ENCODE measurements at places on chromosomes 1 and 21.

- DNase-seq, result no peak
Observed at GRCh38 chr1:185654199-185654951, 79.8 kb upstream of the HMCN1 start.

GRCh38 chr21:46498335-46499050 is 39.8 kb downstream of the DIP2A start:
- DNase-seq, result no peak

GRCh38 chr1:243500512-243500911 is 244.7 kb downstream of the SDCCAG8 start:
- DNase-seq, result no peak

GRCh38 chr1:199020904-199021303 is 382.1 kb downstream of the PTPRC start:
- no peak for DNase-seq

DNA sequence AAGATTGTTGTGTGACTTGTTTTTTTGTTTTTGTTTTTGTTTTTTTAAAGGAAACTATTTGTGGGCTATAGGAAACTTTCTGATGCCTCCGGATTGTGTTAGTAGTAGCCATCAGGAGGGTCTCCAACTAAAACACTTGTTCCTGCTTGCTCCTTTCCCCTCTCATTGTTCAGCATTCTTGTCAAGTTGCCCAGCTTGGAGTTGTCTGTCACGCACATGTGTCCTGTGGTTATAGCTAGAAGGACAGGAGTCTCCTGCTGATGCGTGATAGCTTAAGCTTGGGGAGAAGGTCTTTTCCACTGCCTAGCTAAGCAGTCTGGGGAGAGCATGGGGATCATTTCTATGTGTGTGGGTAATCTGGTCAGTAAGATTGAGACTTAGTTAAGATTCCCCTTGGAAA is 3.2 kb upstream of the LYPLA2 start:
- no peak for DNase-seq

GRCh38 chr1:100708476-100709062 is 11.0 kb upstream of the VCAM1 start:
- no peak for DNase-seq

- no peak for DNase-seq
Observed at GRCh38 chr1:218348628-218349071, 3.5 kb downstream of the TGFB2 start.

GRCh38 chr1:226738995-226739695 is at the start of gene ITPKB:
ITPKB (minus strand) TSS chr1:226739282; CDS start chr1:226737458, 1,824 bp downstream.
- DNase-seq, result peak; percentile 76

GRCh38 chr1:55215194-55216021 is at the start of gene USP24:
USP24 (minus strand) TSS chr1:55215364; CDS start chr1:55215113, 251 bp downstream.
- DNase-seq, result peak; percentile 85

- no peak for DNase-seq
Observed at GRCh38 chr1:100433563-100433962, 81.3 kb downstream of the CDC14A start.

DNA sequence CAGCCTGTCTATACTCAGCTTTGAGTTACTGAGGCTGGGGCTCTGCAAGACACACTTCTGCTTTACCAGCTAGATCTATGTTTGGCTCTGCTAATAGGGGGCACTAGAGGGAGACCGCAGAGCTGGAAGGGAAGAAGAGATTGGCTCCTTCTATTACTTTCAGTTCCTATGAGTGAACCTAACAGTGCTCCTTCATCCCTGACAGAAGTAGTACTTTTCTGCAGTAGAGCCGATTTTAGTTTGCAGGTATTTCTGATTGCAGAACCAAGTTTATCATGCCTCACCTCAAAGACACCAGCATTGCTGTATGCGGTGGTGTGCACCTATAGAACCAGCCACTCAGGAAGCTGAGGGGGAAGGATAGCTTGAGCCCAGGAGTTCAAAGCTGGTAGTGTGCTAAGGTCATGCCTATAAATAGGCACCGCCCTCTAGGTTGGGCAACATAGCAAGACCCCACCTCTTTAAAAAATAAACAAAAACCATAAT is 5.7 kb upstream of the ZDHHC18 start:
- peak; percentile 64 for DNase-seq

DNA sequence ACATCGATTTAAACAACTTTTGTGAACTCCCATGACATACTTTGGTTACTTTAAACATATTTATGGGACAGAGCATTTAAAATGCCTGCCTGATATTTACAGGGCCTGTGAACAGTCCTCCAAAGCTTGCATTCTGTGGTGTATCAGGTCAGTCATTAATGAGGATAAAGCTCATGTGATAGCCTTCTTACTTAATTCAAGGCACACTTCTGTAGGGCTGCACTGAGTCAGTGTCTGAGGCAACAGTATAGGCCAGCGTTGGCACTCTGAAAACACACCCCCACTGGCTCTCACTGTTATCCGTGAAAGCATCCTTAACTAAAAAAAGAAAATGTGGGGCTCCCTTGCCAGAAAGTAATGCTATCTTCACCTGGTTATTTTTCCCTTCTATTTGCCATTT is 200.0 kb downstream of the NFIA start:
- DNase-seq, result no peak

DNA sequence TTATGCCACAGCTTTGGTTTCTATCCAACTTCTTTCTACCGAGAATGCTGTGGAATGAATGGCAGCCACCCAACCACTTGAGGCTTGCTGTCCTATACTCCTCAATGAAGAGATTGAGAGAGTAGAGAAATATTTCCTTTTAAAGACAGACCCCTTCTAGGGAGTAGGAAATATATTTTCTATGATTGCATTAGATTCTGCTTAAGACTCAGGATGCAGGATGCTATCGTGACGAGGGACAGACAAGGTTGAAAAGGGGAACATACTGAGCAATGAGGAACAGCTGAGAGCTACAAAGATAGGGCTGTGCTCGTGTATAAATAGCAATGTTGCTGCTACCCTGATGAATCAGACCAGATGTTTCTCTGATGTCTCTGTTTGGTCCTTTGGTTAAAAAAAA is 7.1 kb upstream of the RASAL2 start:
- no peak for DNase-seq

- no peak for DNase-seq
Observed at GRCh38 chr1:2324553-2325366, 66.6 kb downstream of the MORN1 start.

DNA sequence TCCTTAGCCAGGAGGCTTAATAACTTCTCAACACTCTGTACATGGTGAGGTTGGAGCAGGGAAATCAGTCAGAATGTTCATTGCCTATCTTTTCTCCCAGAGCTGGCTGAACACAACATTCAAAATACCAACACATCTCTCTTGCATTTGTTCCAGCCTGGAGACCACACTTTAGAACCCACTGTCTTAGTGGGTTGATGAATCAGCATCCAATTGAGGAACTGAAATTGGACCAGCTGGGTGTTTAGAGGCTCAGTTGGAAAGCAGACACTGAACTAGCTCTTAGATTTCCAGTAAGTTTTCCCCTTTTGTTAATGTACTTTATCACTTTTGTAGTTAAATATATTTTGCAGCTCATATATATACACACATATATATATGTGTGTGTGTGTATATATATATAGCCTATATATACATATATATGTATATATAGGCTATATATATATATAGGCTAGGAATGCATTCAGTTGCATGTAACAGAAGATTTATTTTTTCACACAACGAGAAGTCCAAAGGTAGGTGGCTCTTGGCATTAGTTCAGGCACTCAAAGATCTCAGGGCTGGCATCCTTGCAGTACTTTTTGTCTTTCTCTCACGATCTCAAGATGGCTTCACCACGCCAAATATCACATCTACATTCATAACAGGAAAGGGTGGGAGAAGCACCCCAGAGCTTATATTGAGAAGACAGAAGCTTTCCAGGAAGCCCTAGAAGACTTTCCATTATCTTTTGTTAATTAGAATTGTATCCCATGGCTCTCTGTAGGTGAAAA is 35.0 kb upstream of the HUNK start:
- DNase-seq, result no peak

DNA sequence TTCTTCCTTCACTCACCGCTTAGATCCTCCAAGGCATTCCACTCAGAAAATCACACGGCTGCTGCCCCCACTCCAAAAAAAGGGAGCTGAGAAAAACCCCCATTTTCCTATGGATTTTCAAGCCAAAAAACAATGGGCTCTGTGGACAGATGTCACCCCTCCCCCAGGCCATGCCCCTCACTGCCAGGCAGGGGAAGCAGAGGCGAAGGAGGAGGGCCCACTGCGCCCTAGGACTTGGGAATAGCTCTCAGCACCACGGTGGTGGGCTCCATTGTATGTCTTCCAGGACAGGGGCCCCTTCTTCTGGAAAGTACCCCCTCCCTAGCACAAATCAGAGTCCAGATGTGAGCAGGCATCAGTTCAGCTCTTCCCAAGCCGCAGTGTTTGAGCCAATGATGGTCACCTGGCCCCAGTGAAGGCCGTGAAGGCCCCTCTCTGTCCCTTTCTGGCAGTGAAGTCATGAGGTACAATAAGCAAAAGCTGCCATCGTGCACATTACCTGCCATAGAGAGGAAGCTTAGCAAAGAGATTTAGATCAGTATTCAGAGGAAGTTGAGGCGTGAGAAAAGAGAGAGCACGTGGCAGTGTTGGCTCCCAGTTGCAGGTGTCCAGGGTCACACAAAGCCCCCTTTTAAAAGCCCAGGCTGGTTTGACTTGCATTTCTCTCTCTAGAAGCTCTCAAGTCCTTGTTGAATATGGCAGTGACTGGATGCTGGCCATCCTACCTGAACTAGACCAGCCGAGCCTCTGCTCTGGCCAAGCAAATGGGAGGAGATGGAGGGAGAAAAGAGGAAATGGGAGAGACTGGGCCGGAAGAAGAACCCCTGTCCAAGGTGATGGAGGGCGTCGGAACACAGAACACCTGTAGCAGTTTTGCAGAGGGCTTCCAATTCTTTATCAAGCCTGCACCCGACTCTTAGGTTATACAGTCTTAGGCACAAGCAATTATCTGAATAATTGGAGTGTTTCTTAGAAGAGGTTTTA is 149.0 kb downstream of the TOMM20 start:
- no peak for DNase-seq

DNA sequence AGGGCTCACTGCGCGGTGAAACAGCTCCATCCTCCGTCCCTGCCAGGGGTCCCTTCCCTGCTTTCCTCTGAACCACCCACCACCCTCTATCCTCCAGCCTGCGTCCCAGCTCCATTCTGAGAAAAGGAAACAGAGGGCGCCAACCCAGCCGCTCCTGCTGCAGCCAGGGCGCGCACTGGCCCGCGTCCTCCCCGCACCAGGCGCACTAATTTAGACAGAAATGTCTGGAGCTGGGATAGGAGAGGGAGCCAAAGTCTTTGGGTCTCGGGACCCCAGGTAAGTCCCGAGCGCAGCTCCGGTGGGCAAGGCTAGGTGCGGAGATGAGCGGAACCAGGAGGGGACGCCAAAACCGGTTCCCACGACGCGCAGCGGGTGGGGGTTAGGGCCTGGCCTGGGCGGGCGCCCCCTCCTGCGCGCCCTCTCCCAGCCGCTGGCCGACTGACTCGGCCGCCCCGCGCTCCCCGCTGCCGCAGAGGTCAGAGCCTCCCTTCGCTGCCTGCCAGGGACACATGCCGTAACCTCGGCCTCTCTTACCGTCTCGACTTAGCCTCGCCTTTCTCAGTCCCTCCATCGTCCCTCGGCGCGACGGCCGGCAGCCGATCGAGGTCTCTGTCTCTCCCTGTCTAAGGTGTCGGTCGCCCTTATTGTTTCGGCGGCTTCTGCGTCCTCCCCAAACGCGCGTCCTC is 2.0 kb downstream of the CAMK2N1 start:
- DNase-seq, result no peak

DNA sequence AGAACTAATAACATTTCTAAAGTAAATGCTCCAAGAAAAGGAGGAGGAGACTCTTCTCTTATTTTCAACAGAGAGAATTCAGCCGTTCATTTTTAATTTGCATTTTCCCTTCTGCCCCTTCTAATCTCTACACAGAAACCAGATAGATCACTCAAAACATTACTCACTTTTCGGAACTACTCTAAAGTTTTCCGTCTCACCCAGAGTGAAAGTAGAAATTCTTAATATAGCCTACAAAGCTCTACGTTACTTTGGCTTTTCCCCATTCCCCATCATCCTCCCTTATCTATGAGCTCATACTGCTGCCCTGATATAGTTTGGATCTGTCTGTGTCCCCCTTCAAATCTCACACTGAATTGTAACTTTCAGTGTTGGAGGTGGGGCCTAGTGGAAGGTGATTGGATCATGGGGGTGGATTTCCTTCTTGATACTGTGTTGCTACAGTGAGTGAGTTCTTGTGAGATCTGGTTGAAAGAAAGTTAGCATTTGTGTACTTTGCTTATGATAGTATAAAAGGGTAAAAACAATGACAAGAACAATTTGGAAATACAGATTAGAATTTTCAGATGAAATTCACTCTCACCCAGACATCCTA is 188.2 kb downstream of the AMY1C start:
- DNase-seq, result no peak

GRCh38 chr1:210198840-210199239 is 33.8 kb upstream of the SERTAD4 start:
- DNase-seq, result no peak

DNA sequence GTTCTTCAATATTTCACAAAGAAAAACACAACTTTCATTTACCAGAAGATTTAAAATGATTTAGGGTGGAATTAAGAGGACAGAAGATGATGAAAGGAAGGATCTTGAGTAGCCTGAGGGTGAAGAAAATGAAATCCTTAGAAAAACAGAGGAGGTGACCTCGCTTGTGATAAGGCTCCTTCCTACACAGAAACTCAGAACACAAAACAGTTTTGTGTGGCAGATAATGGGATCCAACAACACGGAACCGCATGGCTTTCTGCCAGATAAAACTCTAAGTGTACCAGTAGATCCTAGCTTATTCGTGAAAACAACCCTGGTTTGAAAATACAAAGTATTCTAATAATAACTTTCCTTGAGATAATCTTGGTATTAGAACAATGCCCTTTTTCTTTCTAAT is 74.0 kb upstream of the EXO1 start:
- DNase-seq, result no peak

DNA sequence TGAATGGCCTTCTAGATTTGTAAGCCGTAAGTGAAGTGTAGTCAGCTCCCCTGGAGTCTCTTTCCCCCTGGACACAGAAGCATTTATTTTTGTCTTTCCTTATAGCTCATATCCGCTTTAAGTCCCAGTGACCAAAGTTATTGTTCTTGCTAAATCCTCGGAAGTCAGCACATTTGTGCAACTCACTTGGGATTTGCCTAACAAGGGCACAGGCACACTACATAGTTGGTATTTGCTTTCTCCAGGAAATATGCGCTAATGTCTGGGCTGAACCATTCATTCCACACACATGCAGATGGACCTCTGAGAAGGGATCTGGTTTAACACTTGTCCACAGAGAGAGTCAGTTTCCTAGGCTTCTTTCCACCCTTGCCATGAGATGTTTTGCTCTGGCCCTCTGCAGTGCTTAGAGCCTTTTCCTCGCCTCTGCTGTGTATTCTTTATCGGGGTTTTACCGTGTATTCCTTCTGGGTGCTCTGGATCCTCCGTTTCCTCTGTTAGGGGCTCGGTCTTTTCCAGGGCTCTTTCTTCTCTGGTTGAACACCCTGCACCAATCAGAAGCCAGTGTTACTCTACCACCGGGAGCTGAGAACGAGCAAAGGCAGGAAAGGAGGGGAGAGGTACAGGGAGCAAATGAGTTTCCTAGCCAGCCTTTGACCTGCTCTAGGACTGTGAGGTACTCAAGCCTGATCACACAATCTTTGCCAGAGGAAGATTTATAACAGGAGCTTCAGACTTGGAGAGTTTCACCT is 72.4 kb downstream of the ABCA4 start:
- DNase-seq, result no peak

- DNase-seq, result no peak
Observed at GRCh38 chr21:35677298-35677841, 383.0 kb downstream of the SETD4 start.

- DNase-seq, result no peak
Observed at GRCh38 chr1:45478121-45478814, 12.7 kb downstream of the TESK2 start.

- DNase-seq, result no peak
Observed at GRCh38 chr1:169574336-169574735, 11.9 kb downstream of the F5 start.

- no peak for DNase-seq
Observed at GRCh38 chr1:241842565-241842964, 5.4 kb upstream of the EXO1 start.

All from activated CD8-positive, alpha-beta memory T cell treated with anti-CD3 and anti-CD28 coated beads, Interleukin-2, amount 10 ng/mL, durations not matched to agents 7 days and 5 days (primary cell).